ENCODE measurements at places on chromosomes 1 and 21. TPM values are rescaled to one million over a fixed set of nuclear protein-coding genes. Genes with fewer than 3 reads are reported as not detected.

DMRTA2 gene
- not detected for total RNA-seq

RYR2 gene
- 0.03 TPM for total RNA-seq

OXCT2 gene
- 1.9 TPM for total RNA-seq

SV2A gene
- 2.9 TPM for total RNA-seq

SRSF4 gene
- 77.5 TPM for total RNA-seq

ARHGAP29 gene
- total RNA-seq = 197 TPM

NRAS gene
- 50.2 TPM for total RNA-seq

CR1L gene
- not detected for total RNA-seq

TMEM125 gene
- not detected for total RNA-seq

COL8A2 gene
- total RNA-seq = 1.2 TPM

MEF2D gene
- total RNA-seq = 30.9 TPM

C4BPA gene
- 0.26 TPM for total RNA-seq

GIPC2 gene
- 0.26 TPM for total RNA-seq
